A549 treated with DMSO at 1 μM for 4 hours (cell line): ENCODE measurements at places on chromosomes 16 and 17. TPM values are rescaled to one million over a fixed set of nuclear protein-coding genes. Genes with fewer than 3 reads are reported as not detected.

TMEM220 gene
- total RNA-seq: 1.6 to 3.6 TPM (median 3.0 TPM) in 5 replicates

CCL3 gene
- not detected in 5 replicates for total RNA-seq

HS3ST6 gene
- total RNA-seq: 1.9 to 3.9 TPM (median 3.1 TPM) in 5 replicates

PRKCB gene
- total RNA-seq: 0.17 to 0.50 TPM (median 0.24 TPM) in 5 replicates

USP32 gene
- 30.5 to 37.5 TPM (median 34.9 TPM) in 5 replicates for total RNA-seq

TEX19 gene
- 0.31 to 0.56 TPM (median 0.48 TPM) in 5 replicates for total RNA-seq

RPRML gene
- 0.33 to 0.69 TPM (median 0.57 TPM) in 5 replicates for total RNA-seq

MED31 gene
- total RNA-seq: 23.0 to 35.7 TPM (median 34.1 TPM) in 5 replicates

CPNE7 gene
- 41.5 to 71.1 TPM (median 57.3 TPM) in 5 replicates for total RNA-seq

NPIPB9 gene
- total RNA-seq: 0.69 to 2.3 TPM (median 1.8 TPM) in 5 replicates

ZNF286A gene
- total RNA-seq: 27.1 to 41.0 TPM (median 33.6 TPM) in 5 replicates

MYOCD gene
- 0.94 to 3.0 TPM (median 2.1 TPM) in 5 replicates for total RNA-seq
